ENCODE measurements at places on chromosomes 12 and 14.

- DNase-seq, result no peak
These were observed 87.0 kb downstream of the DNAI7 start for GRCh38 chr12:25107920-25108319.

- DNase-seq, result peak; percentile 57
These were observed 127.7 kb upstream of the MAX start for GRCh38 chr14:65229748-65230728.

DNA sequence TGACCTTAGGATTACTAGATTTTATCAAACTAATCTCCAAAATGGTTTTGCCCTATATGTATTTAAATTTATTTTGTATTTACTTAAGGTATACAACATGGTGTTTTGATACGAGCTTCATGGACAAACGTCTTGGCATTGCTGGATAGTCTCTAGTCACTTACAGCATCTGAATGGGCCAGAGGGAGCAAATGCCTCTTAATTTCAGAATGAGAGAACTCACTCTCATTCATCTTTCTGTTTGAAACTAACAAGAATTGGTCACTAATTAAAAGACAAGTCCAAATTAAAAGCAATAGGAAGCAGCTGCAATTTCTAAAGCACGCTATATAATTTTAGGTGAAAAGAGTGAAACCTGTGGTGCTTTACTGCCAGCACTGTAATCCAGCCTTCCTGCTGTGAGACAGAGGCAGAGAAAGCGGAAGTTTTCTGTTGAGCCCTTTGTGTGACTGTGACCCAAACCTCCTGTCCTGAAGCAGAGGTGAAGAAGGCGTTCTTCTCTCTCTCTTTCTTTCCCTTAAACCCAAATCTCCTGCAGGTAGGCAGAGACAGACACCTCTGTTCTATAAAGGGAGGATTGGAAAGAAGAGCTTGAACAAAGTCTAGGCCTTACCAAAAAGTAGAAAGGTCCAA lies 184.6 kb upstream of the NAV3 start:
- DNase-seq, result no peak

DNA sequence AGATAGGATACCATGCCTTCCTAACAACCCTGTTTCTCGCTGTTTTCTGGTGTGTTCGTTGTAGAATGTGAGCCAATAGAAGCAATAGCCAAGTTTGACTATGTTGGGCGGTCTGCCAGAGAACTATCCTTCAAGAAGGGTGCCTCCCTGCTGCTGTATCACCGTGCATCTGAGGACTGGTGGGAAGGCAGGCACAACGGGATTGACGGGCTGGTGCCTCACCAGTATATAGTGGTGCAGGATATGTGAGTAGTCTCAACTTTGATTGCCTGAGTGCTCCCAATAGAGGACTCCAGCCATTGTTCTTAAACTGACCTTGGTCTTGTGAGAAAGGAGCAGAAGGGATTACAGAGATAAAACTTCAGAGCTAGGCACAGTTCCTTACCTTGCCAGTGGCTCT lies 96.2 kb downstream of the KICS2 start:
- DNase-seq, result no peak

- no peak for DNase-seq
These were observed 7.5 kb upstream of the SERPINA5 start for GRCh38 chr14:94573475-94574277.

DNA sequence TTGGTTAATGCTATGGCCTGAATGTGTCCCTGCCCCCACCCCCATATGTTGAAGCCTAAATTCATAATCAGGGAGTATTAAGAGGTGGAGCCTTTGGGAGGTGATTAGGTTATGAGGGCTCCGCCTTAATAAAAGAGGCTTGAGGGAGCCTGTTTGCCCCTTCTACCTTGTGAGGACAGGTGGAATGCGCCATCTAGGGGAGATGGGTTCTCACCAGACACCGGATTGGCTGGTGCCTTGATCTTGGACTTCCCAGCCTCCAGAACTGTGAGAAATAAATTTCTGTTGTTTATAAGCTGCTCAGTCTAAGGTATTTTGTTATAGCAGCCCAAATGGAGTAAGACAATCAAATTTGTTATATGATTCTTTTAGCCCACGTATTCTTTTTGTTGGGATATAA lies 148.3 kb downstream of the PTCSC3 start:
- no peak for DNase-seq

- DNase-seq, result peak; percentile 73
These were observed at the start of gene ISM2 for GRCh38 chr14:77498120-77498979. Gene ISM2 (minus strand): TSS chr14:77498816. CDS start chr14:77498793, 23 bp downstream.

DNA sequence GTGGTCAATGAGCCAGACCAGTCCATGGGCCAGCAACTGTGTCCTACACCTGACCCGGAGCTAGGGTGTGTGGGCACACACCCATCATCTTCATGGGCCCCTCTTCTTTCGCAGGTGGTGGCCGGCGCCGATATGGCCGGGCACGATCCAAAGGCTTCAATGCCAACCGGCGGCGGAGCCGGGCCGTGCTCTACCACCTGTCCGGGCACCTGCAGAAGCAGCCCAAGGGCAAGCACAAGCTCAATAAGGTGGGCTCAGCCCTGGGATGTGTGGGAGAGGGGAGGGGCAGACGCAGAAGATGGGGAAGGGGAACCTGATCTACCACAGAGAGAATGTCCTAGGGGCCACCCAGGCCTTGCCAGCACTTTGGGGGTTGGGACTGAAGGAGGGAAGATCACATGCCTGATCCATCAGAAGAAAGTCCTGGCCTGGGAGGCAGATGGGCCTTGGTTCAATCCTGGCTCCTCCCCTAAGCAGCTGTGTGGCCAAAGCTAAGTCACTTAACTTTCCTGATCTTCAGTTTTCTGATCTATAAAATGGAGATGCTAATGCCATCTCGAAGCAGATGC lies 3.8 kb downstream of the KCNH3 start:
- no peak for DNase-seq

DNA sequence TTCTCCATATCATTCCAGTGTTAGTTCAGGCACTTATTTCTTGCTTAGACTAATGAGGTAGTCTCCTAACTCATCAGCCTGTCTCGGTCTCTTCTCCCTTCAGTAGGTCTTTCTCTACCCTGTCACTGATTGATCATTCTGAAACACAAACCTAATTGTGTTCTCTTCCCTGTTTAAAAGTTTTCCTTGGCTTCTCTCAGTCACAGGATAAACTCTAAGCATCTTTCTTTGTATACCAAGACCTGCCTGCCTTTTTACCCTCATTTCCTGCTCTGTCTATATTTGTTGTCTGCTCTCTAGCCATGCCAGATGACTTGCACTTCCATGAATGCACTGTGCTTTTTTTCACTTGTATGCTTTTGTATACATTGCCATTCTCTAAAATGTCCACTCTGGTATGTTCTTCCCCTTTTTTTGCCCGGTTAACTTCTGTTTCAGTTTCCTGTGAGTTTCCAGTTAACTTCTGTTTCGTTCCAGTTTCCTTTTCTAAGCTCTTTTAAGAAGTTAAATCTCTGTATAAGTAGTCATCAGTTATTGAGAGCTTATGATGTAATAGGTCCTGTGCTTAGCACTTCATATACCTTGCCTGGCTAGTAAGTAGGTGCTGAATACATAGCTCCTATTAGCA lies 12.8 kb downstream of the DIP2B start:
- DNase-seq, result no peak

DNA sequence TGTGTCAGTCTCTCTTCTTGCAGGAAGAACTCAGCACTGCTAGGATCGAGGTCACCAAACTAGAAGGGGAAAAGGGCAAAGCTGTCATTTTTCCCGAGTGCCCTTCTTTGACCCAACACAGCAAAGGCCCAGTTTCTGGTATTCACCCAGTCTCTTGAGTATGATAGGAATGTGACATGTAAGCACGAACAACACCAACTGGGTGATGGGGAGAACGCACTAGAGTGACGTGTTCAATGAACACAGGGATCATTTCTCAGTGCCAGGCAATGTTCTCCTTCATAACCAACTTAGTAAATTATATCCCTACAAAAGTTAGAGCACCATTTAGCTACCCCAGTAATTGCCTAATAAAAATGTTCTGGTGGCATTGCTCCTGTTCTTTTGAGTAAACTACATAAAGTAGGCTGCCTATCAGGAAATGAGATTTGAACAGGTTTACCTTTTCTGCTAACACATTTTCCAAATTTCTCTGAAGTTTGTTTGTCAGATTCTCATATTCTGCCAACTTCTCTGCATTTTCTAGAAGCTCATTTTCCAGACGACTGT lies 64.5 kb downstream of the NIN start:
- DNase-seq, result no peak

DNA sequence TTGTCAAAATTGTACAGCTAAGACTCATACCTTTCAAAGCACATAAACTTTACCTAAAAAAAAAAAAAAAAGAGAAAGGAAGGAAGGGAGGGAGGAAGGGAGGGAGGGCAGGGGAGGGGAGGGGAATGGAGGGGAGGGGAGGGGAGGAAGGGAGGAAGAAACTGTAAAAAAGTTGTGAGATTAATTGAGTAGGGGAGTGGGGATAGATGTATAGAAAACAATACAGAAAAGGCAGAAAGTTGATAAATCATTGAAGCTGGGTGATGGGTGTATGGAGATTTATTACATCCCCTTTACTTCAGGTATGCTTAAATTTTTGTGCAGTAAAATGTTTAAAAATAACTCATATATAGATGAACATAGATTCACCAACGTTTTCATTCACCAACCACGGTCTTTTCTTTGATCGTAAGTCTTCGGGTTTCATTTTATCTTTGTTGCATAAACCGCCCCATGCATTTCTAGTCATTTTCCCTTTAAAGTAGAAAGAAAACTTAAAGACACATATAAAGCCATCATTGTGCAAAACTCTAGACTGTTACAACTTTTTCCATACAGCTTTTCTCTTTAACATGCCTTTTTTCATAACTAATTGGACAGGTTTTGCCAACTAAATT lies 191.2 kb upstream of the KRR1 start:
- no peak for DNase-seq

DNA sequence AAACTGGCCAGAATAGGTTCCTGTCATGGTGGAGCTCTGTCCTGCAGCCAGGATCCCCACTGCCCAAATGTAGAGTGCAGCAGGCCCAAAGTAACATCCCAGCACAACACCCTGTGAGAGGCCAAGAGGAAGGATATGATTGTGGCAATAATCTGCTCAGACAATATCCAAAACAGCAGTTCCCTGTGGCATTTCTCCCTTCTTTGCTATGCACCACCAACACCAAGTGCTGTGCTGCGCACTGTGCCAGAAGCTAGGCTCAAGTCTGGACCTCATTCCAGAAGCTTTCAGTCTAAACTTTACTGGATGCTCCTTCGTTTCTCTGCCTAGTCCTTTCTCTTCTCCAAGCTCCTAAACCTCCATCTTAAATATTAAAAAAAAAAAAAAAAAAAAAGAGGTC lies 33.4 kb downstream of the SLC11A2 start:
- DNase-seq, result no peak

- no peak for DNase-seq
These were observed 17.9 kb downstream of the PXN start for GRCh38 chr12:120247621-120248030.

DNA sequence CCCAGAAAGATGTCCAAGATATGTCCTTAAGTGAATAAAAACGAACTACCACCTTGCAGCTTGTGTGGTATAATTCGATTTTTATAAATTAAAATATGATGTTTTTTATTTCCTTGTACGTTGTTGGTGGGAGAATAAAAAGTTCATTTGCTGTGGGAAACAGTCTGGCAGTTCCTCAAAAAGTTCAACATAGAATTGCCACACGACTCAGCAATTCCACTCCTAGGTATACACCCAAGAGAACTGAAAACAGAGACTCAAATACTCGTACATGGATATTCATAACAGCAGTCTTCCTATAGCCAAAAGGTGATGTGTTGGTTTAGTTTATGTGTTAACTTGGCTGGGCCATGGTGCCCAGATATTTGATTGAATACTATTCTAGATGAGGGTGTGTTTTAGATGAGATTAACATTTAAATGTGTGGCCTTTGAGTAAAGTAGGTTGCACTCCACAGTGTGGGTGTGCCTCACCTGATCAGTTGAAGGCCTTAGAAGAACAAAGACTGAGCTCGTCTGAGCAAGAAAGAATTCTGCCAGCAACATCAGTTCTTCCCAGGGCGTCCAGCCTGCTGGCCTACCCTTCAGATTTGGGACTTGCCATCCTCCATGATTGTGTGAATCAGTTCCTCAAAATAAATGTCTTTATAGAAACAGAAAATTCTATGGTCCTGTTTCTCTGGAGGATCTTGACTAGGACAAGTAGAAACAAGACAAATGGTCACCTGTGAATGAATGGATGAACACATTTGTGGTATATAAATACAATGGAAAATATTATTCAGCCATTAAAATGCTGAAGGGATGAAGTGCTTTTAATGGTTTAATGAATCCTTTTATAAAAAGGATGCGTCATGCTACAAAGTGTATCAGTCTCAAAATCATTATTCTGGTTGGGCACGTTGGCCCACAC lies 5.1 kb upstream of the DENR start:
- DNase-seq, result no peak

- no peak for DNase-seq
These were observed 31.4 kb upstream of the SLC2A13 start for GRCh38 chr12:40137252-40137651.

DNA sequence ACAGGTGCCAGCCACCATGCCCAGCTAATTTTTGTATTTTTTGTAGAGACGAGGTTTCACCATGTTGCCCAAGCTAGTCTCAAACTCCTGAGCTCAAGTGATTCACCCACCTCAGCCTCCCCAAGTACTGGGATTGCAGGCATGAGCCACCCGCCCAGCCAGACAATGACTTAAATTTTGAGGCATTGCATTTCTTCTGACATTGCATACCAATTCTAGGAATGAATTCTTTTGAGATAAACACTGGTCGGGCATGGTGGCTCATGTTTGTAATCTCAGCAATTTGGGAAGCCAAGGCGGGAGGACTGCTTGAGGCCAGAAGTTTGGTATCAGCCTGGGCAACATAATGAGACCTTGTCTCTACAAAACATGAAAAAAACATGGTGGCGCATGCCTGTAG lies 2.5 kb upstream of the CELA1 start:
- no peak for DNase-seq

DNA sequence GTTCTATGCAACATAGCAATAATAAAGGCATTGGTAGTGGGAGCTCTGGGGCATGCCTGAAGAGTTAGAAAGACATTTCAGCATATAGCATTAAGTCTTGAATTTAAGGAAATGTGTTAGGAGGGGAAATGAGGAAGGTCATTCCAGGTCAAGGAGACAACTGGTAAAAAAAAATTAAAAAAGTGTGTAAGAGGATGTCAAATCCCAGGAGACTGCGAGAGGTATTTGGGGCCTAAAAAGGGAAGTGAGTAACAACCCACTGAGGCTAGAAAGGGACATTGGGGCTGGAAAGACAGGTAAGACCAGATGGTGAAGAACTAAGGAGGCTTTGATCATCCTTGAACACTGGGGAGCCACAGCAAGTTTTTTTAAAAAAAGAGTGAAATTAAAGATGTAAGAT lies 152.9 kb downstream of the SLC25A21 start:
- no peak for DNase-seq

DNA sequence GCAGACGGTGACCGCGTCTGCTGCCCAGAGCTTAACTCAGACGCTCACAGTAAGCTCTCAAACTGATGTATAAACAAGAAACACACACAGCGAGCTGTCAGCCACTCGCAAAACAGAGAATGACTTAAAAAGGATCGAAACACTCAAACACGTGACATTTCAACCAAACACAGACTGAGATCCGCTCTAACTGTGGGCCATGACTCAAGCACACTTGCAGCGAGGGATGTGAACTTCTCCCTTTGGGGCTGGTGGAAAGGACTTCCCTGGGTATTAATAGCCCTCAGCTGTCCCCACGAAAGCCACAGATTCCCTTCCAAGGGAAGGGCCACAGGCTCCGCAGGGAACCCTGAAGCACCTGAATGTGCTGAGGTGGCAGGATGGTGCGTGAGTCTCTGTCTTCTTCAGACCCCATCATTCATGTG lies 29.1 kb downstream of the CCDC88C start:
- DNase-seq, result no peak
